ENCODE measurements at places on chromosomes 16 and 17. TPM values are rescaled to one million over a fixed set of nuclear protein-coding genes. Genes with fewer than 3 reads are reported as not detected.

Gene NOD2
- 0.19 TPM for polyA plus RNA-seq

Gene LITAFD
- not detected for polyA plus RNA-seq

Gene CNGB1
- 0.04 TPM for polyA plus RNA-seq

Gene PRSS22
- 59.5 TPM for polyA plus RNA-seq

Gene ZNF205
- 43.3 TPM for polyA plus RNA-seq

Gene ELMO3
- 41.0 TPM for polyA plus RNA-seq

GRCh38 chr16:19718624-19718965 is 524 bp downstream of the IQCK start:
- DNase-seq = no peak

GRCh38 chr17:37743612-37743874 is 1.3 kb downstream of the HNF1B start:
- DNase-seq = peak; percentile 54

GRCh38 chr16:74622005-74622404 is 15.1 kb upstream of the GLG1 start:
- DNase-seq = no peak

DNA sequence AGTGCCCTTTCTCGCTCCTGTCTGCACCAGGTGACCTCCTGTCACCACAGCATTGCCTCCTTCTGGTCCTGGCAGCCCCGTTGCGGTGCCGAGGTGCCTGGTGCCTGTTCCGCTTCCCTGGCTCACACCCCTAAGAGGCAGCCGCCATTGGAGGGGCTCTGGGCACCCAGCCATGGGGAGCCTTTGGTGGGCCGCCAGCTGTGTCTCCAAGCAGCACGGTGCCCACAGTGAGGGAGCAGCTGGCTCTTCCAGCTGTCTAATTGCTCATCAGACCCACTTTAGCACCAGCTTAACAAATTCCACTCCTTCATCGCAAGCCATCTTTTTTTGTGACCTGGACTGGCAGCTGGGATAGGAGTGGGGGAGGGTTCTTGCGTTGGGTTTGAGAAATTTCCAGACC is 276.1 kb downstream of the SNX29 start:
- no peak for DNase-seq

DNA sequence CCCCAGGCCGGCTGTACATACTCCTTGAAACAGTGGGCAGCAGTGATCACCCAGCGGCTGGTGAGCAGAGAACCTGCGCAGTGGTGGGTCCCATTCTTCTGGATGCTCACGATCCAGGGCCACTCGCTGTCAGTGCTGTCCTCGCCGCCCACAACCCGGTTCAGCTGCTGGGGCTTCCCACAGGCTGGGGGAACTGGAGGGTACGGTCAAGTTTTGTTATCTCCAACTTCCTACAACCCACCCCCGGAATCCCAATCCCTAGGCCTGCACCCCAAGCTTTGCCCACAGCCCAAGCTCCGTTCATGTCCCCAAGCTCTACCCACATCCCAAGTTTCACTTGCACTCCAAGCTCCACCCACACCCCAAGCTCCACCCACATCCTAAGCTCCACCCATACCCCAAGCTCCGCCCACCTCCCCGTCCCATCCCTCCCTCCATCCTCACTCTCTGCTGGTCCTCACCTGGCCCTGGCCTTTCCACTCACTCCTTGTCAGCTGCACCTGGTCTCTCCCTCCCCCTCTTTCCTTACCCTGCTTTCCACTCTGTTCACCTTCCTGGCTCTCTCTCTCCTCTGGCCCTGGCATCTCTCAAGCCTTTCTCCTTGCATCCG is 1.8 kb downstream of the PRSS22 start:
- DNase-seq = peak; percentile 71

All from pancreas (tissue), 10 donors.